Activated T-helper 9 cell treated with anti-CD3 and anti-CD28 coated beads, Interleukin-2, amount 50 U/mL, for 16 hours (primary cell): ENCODE measurements at places on chromosomes 7 and 10.

- no peak for DNase-seq
These were observed 186.1 kb upstream of the ZWINT start for GRCh38 chr10:56547163-56547562.

DNA sequence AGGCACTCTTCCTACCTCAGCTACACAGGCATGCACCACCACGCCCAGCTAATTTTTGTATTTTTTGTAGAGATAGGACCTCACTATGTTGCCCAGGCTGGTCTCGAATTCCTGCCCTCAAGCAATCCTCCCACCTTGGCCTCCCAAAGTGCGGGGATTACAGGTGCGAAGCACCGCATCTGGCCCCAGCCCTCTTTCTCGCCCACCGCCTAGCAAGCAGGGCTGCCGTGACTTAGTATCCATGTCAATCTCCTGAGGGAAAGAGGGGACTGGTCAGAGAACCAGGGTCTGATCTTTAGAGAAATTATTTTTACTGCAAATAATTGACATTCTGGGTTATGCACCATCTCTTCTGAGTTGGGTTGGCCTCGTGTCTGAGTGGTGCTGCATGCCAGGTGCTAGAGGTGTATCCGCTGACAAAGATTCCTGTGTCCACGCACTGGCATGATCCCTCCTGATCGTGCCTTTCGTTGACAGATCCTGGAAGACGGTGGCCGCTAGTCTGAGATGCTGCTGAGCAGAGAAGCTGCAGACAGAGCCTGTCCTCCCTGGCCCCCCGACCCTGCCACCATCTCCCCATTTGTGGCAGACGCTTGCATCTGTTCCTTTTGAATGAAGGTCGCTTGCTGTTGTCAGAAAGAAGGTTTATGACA, 22.7 kb downstream of the WIPI2 start:
- DNase-seq: no peak

DNA sequence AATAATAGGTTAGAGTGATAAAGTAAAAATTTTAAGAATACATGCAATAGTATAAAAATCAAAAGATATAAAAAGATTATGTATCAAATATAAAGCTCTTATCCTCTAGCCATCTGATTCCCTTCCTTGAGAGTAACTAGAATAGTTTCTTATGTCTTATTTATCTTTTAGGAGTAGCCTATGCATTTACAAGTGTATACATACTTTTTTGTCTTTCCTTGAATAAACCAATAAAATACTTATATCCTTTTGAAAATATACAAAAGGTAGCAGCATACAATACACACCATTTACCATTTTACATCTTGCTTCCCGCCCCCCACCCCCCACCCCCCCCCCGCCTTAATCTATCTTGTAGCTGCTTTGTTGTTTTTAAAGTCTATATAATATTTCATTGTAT, 31.4 kb downstream of the AHCYL2 start:
- DNase-seq: no peak

GRCh38 chr7:40822861-40823260, 688.1 kb downstream of the SUGCT start:
- no peak for DNase-seq

GRCh38 chr10:125222515-125223308, 62.3 kb upstream of the CTBP2 start:
- no peak for DNase-seq

GRCh38 chr7:75905785-75906604, 9.0 kb upstream of the POR start:
- DNase-seq: no peak

DNA sequence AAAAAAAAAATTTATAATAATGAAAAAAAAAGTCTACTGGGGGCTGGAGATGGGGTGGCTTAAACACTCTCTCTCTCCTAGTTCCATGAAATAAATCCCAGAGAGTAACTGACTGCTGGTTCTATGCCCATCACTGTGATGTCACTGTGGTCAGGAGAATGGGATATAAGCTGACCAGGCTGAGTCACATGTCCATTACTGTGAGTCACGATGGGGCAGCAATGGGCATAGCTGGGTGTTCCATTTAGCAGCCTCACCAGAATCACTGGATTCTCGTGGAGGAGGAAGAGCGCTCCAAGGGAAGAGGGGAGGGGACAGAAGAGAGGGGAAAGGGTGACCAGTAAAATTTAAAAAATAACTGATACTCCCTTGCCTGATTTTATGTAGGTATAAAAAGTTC, 37.1 kb downstream of the MASTL start:
- no peak for DNase-seq

- DNase-seq: no peak
These were observed 87.7 kb upstream of the CHST15 start for GRCh38 chr10:124180947-124181549.

GRCh38 chr7:157520249-157520648, 183.4 kb downstream of the DNAJB6 start:
- DNase-seq: no peak

DNA sequence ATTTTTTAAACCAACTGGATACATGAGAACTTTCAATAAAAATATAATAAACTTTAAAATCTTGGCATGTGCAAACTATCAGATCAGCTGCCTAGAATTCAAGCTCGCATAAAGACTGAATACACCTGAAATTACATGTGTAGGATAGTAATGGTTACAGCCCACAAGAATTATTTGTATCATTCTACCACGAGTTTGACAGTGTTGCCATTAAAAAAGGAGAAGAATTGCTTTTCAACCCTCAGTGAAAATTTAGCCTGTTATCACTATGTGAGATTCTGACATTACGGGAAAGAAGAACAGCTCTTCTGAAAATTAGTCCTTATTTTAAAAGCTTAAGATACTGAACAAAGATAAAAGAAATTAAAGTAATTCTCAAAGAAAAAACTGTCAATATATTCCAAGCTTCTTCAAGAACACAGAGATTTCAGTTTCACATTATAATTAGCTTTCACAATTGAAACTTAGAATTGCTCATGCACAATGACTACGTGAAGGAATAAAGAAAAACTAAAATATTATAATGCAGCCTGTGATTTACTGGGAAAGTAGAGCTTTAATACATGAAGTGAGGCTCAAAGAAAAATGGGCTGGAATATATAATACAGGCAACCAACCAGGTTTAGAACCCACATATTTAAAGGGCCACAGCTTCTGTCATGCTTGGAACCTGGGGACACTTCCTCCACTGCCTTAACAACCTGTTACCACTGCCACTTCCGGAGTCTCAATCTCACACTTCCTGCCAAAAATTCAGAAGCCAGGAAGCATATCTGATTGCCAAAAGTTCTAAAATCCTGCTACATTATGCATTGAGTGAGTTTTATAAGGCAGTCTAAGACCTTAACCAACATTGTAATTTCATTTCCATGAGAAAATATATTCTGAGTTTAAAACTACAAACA, 23.2 kb downstream of the TPK1 start:
- no peak for DNase-seq

GRCh38 chr10:60236869-60237524, 152.7 kb downstream of the ANK3 start:
- DNase-seq: no peak

GRCh38 chr10:99926925-99927720, 82.6 kb downstream of the DNMBP start:
- no peak for DNase-seq

DNA sequence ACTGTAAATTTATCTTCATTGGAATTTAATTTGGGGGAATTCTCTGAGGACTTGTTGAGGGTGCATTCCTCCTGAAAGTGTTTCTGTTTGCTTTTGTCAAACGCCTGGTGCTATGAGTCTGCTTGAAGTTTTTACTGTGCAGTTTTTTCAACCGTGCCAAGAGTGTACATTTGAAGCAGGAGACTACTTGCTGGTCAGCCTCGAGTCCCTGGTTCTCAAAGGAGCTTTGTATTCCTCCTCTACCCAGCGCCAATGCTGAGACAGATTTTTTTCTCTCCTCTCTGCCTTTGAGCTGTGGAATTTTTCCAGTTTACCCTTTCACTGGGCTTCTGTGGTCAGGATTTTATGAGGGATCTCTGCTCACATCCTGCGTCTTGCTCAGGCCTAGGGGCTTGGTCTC, 62.1 kb downstream of the NPY start:
- no peak for DNase-seq

DNA sequence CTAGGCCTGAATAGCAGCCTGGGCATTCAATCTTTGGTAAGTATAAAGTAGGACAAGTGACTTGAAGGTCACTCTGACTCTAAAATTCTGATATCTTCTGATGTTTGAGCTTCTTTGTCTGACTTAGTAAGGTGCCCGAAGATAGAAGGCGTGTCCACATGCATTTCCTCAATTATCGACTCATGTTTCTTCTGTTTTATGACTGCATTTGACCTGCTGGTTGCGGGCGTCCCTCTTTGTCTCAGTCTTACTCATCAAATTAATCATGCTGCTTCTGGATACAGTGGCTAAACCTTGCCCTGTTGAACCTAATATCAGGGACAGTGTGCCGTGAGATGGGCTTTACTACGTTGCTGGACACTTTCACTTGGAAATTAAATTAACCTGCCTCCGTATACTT, 534.1 kb downstream of the SDK1 start:
- DNase-seq: no peak

GRCh38 chr7:107874605-107875446, 16.2 kb upstream of the DLD start:
- no peak for DNase-seq

DNA sequence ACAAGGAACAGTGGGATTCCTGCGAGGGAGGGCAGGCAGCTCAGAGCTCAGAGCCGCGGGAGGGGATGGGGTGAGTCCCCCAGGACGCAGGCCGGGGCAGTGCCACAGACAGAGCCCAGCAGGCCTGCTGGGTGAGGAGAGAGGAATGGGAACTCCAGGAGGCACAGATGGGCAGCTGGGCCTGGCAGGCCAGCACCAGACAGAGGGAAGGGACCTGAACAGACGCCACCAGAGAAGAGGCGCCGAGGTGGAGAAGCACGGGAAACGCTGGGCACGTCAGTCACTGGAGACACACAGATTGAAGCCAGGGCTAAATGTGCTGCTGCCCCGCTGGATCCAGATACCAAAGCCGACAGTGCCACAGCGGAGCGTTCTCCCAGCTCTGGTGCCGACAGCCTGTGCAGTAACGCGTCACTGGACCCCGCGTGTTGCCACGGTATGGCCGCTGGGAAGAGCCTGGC, 225.8 kb downstream of the MAD1L1 start:
- DNase-seq: no peak

- DNase-seq: no peak
These were observed at the start of gene FOXP2 for GRCh38 chr7:114414156-114415063. Gene FOXP2, plus strand, starts transcription at chr7:114414815. Its CDS starts 11,697 bp downstream, at chr7:114426512.

- no peak for DNase-seq
These were observed 1.7 kb downstream of the PTPRN2 start for GRCh38 chr7:158585721-158586498.

GRCh38 chr7:255038-255435, 34.9 kb upstream of the FOXL3 start:
- DNase-seq: no peak

DNA sequence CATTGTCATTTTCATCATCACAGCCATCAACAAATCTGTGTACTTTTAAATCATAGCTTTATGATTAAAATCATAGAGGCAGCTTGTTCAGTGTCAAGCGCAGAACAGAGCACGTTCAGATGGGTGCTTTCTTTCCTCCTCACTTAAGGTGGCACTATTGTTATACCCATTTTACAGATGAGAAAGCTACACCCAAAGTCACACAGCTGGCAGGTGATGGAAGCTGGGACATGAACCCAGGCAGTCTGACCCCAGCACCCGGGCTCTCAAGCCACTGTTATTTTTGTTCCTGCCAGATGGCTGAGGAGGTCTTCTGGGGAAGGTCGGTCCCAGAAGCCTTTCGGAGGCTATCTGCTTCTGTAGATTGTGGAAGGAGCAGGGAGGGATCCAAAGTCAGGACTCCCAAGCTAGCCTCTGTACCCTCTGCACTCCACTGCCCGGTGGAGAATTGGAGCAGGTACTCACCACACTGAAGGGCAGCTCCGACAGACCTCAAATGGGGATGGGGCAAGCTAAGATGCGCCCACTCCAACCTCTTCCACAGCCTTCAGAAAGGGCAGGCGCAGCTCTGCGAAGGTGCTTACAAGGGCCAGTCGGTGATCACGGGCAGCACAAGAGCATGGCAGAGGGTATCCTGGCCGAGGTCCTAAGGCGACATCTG, 610 bp downstream of the AVPI1 start:
- no peak for DNase-seq

- DNase-seq: no peak
These were observed 155.2 kb downstream of the ZNF365 start for GRCh38 chr10:62529396-62529795.

- DNase-seq: no peak
These were observed 18.8 kb downstream of the IFIT3 start for GRCh38 chr10:89346405-89347254.

- DNase-seq: no peak
These were observed 49.8 kb downstream of the STK17A start for GRCh38 chr7:43632746-43633145.

DNA sequence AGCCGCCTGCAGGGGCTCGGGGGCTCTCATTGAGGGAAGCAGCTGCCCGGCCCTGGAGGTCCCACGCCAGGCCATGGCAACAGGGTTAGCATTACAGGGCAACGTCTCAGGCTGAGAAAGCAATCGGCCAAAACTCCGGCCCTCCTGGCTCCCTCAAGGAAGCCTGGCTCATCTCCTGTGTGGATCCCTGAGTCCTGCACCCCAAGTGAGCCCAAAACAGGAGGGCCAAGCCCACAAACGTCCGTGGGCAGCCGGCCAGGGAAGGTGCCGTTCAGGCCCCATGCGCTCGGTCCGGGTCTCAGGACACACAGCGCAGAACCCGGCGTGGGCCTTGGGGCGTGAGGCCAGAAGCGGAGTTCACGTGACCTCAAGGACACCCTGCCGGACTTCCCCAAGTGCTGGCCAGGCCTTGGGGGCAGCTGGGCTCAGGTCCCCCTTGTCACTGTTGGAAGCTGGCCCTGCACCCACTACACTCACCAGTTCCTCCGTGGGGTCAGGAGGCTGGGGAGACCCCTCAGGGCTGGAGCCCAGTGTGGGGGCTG, 8.0 kb upstream of the PWWP2B start:
- DNase-seq: no peak

- no peak for DNase-seq
These were observed 382.6 kb upstream of the SHH start for GRCh38 chr7:156194813-156195212.

DNA sequence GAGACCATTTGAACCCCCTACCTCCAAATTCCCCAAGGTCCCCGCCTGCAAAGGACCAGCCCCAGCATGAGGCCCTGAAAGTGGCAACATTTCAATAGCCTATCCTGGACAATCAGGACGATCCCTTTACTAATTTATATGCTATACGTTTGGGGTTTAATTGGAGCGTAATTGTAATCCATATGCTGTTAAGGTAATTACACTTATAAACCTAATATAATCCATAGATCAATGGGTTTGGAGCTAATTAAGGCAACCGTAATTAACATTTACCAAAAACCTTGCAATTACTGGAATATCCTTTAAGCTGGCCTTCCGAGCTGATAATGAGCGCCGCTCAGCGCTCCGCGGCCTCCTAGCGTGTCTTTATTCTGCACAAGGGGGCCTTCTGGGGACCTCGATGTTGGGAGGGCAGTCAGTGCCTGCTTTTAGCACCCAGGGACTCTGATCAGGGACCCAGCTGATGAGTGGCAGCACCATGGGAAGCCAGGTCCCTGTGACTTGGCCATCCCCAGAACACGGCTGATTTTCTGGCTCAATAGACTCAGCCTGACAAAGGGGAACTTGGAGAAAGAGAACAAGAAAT, 91.2 kb downstream of the LHPP start:
- no peak for DNase-seq
